ENCODE measurements at places on chromosomes 6 and 20.

DNA sequence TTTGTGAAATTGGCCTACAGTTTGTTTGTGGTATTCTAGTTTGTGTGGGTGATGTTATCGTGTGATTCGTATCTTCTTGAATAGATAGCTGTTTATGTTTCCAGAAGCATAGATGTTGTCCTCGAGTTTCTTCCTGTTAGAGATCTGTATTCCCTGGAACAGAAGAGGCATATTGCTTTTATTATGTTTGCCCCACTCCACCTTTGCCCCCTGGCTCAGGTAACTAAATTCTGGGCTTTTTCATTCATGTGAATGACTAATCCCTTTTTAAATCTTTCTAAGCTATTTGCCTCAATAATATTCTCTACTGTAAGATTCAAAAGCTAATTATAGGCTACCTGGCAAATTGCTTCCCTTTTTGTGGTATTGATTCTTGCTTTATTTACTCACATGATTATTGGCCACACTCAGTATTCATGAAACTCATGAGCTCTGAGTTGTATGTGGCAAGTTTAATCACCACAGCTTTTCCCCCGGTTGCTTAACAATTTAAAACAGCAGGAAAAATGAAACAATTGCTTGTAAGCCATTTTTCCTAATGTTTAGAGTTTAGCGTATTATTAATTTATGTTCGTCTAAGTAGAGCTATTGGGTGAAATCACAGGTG is 12.6 kb downstream of the RNF217 start:
- no peak for DNase-seq

DNA sequence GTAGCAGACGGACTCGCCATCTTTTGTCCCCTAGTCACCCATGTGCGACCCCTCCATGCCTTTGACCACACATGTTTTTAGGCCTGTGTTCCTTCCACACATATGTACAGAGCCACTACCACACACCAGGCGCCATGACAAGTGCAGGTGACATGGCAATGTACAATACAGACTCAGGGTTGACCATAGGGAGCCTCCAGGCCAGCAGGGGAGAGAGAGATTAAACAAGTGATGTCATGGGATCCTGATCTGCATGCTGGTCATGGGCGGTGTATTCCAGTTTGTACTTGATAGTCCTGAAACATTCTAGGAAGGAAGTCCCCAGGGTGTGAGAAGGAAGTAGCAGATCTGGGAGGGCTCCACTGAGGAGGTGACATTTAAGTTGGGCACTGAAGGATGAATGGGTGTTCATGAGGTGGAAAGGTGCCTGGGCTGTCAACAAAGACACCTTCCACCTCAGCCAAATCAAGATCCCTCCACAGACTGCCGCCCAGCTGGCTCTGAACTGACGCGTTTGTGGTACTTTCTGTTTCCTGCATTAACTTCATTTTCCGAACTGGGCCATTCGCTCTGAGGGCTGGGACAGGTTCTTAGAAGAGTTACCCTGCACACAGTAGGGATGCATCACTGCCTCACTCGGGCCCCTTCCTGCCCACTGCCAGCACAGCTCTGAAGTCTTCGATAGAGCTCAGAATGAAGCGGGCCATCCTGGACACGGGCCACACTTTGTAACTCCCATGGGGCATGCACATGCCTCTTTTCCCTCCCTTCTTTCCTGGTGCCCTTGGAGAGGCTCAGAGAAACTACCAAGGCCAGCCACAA is 94.0 kb downstream of the NOL4L start:
- no peak for DNase-seq

DNA sequence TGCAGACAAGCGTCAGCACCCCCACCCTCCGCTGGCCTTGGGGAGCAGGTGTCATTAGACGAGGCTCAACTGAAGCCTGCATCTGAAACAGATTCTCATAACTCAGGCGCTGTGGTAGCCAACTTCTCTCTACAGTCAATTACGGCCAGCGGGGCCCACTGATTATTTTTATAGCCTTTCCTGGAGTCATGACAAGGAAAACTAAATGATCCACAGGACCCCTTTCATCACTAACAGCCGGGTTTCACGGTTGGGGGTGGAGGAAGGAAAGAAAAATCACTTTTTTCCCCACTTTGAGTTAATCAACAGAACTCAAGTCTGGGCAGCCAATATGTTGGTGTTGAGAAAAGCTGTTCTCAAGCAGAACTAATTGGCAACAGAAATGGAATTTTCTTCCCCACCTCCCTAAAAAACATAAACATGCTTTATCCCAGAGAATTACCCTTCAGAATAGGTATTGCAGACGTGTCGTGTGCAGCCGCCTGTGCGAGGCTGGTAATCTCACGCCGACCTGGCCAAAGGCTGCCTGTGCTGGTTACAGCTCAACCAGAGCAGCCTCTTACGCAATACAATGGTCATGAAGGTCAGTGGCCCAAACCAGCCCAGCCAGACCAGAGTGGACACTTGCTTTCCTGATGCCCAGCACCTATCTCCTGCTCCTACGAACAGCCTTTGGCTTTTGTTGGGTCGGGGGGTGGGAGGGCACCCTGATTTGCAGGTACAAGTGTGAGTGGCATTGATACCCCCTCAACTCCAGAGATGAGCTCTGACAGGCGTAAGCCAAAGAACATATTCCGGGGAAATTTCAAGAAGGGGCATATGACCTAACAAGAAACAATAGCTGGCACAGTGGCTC is 11.0 kb downstream of the RIPOR3 start:
- no peak for DNase-seq

DNA sequence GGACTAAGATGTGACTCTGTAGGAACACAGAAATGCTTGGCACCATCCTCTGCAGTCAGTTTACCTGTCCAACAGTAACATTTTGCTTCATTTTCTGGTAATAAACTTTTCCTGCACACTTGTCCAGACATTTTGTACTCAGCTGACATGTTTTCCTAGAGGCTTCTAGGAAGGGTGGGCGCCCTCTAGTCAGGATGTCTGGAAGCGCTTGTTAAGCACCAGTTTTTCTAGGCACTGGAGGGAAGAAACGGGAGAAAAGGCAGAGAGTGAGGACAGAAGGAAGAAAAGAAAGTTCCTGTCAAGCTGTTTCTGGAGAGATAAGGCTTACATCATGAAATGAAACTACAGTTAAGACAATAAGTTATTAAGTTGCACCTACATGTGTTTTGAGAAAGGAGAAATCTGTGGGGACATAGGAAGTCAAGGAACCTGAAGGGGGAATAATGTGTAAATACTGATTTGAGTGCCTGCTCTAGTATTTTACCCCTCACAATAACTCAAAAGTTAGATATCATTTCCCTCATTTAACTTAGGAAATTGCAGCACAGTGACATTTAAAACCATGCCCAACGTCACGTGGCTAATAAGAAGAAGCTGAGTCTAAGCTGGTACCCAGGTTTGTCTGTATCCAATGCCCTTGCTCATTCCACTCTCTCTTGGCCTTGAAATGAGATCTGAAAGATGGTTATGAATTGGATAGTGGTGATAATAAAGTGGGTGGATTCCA is 42.7 kb upstream of the TNFRSF21 start:
- no peak for DNase-seq

DNA sequence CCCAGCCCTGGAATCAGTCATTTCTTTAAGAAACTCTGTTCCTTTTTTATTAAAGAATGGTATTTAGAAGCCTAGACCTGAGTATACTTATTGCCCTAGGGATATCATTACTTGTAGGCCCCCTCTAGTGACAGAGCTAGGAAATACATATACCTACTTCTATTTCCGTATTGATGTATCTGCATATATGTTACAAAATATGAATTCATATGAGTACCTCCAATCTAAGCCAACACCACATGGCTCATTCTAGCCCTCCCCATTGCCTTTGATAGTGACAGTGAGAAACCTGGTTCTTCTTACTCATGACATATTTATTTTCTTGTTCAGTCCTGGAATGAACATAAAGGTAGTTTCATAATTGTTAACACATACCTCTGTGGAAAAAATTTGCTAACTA is 137.2 kb downstream of the FARS2 start:
- no peak for DNase-seq

GRCh38 chr6:42257614-42258013 is 40.0 kb upstream of the MRPS10 start:
- no peak for DNase-seq

DNA sequence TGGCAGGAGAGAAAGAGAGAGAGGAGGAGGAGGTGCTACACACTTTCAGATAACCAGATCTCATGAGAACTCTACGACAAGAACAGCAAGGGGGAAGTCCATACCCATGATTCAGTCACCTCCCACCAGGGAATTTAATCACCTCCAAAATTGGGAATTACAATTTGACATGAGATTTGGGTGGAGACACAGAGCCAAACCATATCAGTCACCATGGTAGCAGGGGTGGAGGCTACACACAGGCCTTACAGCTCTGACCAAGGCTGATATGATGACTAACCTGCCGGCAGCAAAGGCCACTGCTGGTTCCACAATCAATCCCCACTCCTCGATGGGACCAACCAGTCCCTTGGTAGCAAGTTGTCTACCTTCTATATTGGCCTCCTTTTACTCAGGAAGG is 13.6 kb upstream of the RBM24 start:
- no peak for DNase-seq

DNA sequence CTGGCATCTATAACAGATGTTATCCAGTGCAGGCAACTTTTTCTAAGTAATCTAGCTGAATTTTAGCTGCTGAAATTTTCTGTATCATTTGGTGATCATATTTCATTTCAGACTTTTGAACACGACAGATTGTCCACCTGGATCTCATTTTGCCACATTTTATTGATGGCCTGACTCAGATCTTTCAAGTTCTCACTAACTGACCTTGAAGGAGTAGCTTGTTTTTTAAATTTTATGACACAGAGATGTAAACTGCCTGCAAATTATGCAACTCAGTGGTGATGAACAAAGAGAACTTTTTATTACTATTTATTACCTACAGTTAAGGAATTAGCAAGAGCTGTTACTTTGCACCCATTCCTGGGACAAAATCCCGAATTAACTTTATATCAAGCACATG is 366.4 kb downstream of the PAX1 start:
- no peak for DNase-seq

GRCh38 chr6:156175971-156176421 is 601.2 kb upstream of the ARID1B start:
- no peak for DNase-seq

DNA sequence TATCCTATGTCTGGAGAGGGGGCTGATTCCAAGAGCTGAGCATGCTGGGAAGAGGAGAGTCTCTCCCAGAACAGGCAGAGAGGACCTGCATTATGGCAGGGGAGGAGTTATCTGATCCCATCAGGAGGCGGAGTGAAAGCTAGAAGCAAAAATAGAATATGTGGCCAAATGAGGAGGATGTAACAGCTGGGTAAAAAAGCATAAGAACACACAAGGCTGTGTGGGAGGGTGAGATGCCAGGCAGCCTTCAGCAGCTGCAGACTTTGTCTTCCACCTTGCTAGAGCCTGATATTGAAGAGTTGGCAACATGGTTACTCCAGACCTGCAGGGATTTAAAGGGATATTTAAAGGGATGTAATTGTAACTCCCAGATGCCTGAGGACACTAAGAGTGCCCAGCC is 167.1 kb downstream of the PTPRT start:
- no peak for DNase-seq

GRCh38 chr6:53939830-53940229 is 145.0 kb downstream of the LRRC1 start:
- DNase-seq: no peak

GRCh38 chr20:23155141-23155590 is 69.0 kb upstream of the CD93 start:
- no peak for DNase-seq

DNA sequence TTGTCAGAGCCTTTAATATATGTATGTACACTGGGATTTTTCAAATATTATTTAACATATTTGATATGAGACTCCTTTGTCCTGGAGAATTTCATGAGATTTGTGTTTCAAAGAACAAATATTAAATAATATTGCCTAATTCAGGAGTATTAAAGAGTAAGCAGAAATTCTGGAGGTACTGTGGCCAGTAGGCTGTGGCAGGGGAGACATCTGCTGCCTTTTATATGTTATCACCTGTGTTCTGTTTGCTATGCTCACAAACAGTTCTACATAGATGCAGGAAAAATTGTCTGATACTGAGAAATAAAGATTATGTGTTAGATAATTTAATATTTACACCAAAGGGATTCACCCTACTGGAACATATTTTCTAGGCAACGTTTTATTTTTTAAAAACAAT is 395.4 kb upstream of the SLC35B3 start:
- DNase-seq: no peak

DNA sequence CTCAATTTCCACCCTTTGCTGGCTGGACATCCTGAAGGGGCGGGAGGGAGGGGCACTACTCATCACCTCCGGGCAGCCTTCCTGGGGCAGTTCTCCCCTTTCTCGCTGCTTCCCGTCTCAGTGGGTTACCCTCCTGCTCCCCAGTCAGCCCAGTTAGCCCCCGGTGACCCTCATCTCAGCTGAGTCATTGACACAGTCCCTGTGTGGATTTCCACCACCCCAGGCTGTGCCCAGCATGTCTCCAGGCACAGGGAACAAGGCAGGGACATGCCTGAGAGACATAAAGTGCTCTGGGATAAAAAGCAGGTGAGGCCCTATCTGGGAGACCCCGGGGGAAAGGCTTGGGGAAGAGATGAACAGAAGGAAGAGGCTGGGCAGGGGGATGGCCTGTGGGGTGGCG is 29.9 kb upstream of the HMGA1 start:
- no peak for DNase-seq

DNA sequence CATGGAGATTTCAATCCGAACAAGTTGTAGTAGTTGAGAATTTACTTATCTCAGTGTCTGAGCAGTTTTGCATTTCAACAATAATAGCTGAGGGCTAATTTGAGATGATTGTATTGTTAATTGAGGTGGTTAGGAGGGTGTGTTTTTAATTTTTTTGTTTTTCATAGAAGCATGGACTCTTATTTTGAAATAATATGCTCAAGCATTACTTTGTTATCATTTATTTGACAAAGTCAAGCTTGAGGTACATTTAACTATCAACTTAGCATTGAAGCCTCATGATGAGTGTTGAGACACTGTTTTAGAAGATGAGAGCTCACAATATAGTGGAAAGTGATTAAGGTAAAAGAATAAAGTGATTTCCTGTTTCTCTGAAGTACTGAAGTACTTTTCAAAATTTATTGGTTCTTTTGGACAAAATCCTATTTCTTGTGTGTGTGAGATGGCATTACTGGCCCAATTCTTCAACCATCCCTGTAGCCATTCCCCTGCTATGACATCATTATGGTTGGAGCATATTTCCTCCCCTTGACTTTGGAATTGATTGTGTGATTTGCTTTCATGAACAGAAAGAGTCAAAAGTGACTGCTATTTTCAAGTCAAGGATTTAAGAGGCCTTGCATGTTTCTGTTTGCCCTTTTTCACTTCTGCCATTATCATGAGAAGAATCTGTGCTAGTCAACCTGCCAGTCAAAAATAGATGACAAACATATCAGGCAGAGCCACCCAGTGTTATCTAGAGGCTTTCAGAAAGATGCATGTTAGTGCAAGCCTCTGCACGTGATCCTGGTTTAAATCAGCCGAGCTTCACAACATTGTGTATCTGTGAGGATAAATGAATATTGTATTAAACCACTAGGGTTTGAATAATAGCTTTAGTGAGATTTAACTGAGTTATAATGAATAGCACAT is 1112.3 kb upstream of the CITED2 start:
- no peak for DNase-seq

- DNase-seq: no peak
These were observed 9.1 kb downstream of the UCKL1 start for GRCh38 chr20:63946986-63947637.

GRCh38 chr20:49874696-49875095 is 40.6 kb downstream of the SPATA2 start:
- DNase-seq: no peak
